Activated CD4-positive, CD25-positive, alpha-beta regulatory T cell treated with anti-CD3 and anti-CD28 coated beads, Interleukin-2, amount 50 U/mL, for 16 hours (primary cell): ENCODE measurements at places on chromosomes 2 and 18.

- DNase-seq = no peak
Measured at GRCh38 chr2:88615822-88616221, 11.4 kb downstream of the EIF2AK3 start.

- DNase-seq = no peak
Measured at GRCh38 chr2:167928434-167928833, 319.0 kb downstream of the STK39 start.

- no peak for DNase-seq
Measured at GRCh38 chr2:71853858-71854257, 293.8 kb downstream of the CYP26B1 start.

DNA sequence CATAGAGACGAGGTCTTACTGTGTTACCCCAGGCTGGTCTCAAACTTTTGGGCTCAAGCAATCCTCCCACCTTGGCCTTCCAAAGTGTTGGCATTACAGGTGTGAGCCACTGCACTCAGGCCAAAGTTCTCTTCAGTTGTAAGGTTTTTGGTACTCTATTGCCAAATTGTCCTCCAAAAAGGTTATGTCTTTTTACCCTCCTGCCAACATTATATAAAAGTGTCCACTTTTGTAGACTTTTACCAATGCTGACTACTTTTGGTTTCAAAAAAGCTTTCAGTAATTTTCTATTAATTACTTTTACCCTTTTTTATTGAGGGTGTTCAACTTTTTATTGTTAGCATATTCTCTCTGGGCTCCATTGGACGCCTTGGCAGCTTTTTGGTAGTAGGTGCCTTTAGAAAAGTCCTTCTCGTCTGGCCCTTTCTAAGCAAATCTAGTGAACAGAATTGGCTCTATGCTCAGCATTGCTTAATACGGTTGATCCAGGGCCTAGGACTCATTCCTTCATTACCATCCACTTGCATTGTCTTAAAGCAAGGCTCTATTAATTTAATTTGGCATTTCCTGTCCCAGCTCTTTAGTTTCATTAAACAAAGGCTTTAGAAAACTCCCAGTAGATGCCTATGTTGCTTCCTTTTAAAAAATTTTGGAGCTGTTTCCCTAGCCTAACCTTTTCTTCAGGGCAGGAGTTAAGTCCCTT is 16.7 kb upstream of the IL1A start:
- DNase-seq = no peak

DNA sequence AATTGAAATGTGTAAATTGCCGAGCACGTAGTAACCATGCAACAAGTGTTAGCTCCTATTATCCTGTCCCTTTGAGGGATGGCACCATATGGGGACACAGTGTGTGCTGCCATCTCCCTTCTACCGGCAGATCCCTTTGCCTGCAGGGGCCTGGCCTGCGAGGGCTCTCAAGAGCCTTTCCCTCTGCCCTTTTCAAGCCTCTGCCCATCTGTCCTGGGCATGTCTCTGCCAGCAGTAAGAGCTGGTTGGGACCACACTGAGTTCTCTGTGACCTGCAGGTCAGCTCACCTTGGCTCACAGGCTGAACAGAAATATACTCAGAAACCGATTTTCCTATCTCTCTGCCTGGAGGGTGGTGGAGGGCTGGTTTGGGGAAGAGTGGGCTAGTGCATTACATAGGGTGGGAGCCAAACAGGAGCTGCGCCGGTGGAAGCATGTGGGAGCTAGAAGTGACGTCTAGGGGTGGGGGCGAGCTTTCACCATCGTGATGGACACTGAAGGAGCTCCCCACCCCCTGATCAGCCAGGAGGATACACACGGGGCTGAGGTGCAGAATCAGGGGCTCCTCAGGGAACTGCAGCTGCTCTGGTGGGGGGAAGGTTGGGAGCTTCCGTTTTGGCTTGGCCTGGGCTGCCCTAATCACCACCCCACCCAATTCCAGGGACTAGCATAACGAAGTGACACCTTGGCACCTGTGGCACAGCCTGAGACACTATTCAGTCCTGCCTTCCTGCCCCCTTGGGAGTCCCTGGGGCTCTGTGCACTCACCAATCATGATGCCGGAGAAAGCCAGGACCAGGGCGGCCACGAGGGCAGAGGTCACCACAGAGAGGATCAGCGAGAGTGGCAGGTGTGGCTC is 109.7 kb downstream of the CLIP4 start:
- no peak for DNase-seq

- DNase-seq = no peak
Measured at GRCh38 chr18:55488473-55488872, 99.5 kb downstream of the TCF4 start.

DNA sequence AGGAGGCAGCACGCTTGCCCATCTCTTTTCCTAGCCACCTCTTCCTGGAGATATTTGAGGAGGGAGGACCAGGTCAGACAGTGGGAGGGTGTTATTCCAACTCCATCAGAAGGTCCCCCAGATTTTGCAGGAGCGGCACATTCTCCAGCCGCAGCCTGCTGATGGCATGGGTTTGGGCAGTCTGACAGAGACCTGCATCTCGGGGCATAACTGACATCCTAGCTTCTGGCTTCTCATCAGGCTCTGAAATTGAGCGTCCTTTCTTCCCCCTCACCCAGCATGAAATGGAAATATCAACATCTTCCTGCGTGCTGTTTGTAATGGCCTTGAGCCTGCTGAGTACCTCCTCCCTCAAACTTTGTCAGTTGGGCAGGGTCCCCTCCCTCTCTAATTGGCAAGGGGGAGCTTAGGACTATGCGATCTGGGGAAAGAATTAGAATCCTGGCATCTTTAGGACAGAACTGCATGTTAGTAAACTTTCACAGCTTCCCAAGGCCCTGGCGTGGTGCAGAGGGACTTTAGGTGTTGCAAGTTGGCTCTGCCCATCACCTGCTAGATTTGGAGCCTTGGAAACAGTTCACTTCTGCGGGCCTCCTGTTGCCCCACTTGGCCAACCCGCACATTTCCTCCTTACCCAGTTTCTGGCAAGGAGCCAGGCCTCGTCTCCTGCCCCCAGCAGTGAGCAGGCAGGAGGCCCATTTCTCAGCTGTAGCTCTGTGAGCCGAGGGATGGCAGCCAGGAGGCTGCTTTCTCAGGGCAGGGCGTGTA is 2.2 kb downstream of the ITM2C start:
- DNase-seq = no peak

DNA sequence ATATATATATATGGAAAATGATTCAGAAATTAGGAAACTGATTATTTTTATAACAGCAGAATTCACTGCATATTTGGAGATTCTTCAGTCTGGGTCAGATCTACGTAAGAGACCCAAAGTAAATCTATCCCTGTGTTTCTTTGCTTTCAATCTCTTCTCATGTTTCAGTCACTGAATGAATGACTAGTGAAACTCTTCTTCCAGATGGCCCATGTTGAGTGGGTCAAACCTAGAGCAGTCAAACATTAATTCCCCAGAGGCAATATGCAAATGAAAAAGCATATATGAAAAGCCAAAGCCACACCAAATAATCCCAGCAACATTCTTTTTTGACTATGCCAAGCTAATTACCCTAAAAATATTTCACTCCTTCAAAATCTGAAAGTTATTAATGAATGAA is 317.3 kb downstream of the RBM43 start:
- DNase-seq = no peak

DNA sequence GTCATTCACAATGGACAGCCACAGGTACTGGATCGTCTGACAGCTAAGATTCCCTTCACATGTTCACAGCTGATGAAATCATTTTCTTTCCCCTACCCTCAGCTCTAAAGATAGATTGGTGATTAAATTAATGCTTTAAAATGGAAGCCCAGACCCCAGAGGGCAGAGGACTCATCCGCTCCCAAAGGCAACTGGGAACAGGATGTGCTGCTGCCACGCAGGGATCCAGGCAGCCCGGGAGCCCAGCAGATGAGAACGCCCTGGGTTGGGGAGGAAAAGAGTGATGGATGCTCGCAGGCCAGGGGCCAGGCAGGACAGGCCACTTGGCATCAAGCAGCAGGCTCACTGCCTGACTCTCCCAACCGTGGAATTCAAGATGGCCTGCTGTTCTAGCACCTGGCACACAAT is 41.3 kb downstream of the HDHD2 start:
- DNase-seq = no peak

DNA sequence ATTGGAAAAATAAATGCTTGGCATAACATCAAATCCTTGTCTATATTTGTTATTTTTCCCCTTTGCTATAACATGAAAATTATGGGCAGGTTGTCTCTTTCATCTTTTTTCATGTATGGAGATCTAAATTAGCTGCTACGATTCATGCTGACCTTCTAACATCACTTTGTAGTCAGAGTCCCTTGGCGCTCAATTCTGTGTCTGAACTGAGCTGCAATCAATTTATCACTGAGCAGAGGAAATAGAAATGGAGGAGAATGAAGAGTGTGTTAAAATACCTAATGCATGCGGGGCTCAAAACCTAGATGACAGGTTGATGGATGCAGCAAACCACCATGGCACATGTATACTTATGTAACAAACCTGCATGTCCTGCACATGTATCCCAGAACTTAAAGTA is 168.9 kb downstream of the CDH7 start:
- DNase-seq = no peak

GRCh38 chr18:67379981-67380380 is 136.5 kb downstream of the DSEL start:
- DNase-seq = no peak

- no peak for DNase-seq
Measured at GRCh38 chr2:9644603-9645002, 13.8 kb upstream of the YWHAQ start.

DNA sequence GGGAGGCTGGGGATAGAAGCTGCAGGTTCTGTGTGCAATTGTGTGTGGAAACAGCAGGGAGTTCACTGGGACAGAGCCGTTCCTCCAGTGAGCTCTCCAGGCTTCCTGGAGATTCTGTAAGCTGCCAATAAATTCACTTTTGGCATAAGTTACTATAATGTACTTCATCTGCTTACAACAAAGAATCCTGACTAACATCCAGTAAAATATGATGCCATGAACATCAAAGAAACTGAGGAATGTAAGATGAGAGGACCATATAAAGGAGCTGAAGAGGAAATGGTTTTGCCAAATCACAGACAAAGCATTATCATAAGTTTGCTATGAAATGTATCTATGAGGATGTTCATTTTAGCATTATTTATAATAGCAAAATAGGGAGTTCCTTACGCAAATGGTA is 175.3 kb downstream of the KCNE4 start:
- DNase-seq = no peak

GRCh38 chr18:12397793-12398192 is 9.9 kb upstream of the PRELID3A start:
- DNase-seq = no peak

GRCh38 chr2:179741317-179741716 is 120.1 kb downstream of the ZNF385B start:
- no peak for DNase-seq

GRCh38 chr2:96464651-96465050 is 40.5 kb downstream of the NEURL3 start:
- no peak for DNase-seq

GRCh38 chr2:55112229-55113031 is 62.2 kb upstream of the RTN4 start:
- DNase-seq = no peak

DNA sequence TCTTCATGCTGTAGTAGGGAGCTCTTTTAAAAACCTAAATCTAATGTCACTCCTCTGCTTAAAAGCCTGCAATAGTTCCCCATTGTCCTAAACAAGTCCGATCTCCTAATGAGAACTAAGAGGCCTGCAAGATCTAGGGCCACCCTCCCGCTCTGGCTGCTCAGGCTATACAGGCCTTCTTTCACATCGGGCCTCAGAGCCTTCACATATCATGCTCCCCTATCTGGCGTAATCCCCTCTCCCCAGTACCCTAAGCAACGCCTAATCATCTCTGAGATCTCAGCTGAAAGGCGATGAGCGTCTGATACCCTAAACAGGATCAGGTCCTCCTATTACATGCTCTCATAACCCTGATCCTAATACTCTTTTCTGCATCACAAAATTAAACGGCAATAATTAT is 1.9 kb downstream of the MAP4K3 start:
- no peak for DNase-seq

DNA sequence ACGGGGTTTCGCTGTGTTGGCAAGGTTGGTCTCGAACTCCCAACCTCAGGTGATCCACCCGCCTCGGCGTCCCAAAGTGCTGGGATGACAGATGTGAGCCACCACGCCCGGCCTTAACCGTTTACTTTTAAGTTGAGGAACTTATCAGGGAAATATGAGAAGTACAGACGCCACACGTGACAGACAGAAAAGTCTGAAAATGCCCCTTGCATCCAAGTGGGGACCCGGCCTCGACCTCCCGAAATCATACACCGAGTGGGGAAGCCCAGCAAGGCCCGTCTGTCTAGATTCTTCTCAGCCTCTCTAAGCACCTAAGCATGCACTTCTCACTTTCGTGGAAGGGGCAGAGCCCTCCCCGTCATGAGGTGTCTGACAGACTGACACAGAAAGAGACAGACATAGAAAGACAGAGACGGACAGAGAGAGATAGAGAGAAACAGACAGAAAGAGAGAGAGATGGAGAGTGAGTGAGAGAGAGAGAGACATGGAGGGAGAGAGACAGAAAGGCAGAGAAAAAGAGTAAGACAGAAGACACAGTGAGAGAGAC is 107.3 kb upstream of the ANKRD30BL start:
- no peak for DNase-seq

DNA sequence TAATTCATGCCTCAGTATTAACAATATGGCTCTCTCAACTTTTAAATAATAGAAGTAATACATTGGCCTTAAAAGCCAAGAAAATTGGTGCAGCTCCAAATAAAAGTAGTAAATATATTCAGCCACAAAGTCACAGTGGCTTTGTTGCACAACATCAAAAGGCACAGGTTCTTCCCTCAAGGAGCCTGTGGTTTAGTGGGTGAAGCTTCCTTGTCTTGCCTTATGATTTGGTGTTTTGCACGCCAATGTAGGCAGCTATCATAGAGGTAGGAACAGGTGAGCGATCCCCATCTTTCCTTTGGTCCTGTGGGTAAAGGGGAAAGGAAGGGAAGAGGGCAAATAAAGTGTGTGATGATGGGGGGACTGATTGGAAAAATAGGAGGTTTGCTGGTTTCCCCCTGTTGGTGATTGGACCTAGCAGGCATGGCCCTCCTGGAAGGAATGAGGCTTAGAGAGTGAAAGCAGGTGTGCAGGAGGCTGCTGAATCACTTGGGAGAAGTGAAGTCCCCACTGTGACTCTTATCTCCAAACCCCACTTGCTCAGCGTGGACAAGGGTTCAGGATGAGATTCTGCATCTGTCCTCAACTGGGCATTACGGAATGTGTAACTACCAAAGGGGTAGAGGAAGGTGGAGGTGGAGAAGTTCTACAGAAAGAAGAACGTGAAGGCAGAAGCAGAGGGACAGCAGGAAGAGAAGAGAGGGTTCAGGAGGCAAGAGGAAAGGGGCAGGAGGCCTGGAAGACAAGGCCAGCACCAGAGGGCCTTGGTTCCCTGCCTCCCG is 20.1 kb upstream of the TNP1 start:
- no peak for DNase-seq
